ENCODE measurements at places on chromosomes 5 and 9.

- no peak overlapping the region for H3K27ac ChIP-seq
- DNase-seq, result no peak
- H3K4me3 ChIP-seq, result no peak overlapping the region
- H3K36me3 ChIP-seq, result no peaks in the 10 kb centered on the region
- no peaks in the 10 kb centered on the region for H3K27me3 ChIP-seq
These were observed 7.5 kb downstream of the EXD3 start for GRCh38 chr9:137415451-137415850.

DNA sequence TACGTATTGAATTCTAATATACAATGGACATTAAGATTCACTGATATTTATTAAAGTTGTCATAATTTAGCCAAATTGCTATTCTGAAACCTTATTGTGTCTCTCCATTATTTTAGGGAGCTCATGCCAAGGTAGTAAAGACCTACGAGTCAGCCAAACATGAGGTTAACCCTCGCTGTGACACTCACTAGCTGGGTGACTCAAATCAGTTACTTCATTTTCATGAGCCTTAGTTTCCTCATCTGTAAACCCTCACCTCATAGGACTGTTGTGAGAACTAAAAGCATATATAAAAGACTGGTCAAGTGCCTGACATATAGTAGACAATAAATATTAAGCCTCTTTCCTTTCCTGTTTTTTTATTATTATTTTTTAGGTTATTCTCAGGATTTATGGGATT, 44.0 kb upstream of the PCA3 start:
- H3K27ac ChIP-seq, result no peak overlapping the region
- H3K4me1 ChIP-seq, result peaks cover 3% of the 10 kb centered on the region
- H3K27me3 ChIP-seq, result no peaks in the 10 kb centered on the region

DNA sequence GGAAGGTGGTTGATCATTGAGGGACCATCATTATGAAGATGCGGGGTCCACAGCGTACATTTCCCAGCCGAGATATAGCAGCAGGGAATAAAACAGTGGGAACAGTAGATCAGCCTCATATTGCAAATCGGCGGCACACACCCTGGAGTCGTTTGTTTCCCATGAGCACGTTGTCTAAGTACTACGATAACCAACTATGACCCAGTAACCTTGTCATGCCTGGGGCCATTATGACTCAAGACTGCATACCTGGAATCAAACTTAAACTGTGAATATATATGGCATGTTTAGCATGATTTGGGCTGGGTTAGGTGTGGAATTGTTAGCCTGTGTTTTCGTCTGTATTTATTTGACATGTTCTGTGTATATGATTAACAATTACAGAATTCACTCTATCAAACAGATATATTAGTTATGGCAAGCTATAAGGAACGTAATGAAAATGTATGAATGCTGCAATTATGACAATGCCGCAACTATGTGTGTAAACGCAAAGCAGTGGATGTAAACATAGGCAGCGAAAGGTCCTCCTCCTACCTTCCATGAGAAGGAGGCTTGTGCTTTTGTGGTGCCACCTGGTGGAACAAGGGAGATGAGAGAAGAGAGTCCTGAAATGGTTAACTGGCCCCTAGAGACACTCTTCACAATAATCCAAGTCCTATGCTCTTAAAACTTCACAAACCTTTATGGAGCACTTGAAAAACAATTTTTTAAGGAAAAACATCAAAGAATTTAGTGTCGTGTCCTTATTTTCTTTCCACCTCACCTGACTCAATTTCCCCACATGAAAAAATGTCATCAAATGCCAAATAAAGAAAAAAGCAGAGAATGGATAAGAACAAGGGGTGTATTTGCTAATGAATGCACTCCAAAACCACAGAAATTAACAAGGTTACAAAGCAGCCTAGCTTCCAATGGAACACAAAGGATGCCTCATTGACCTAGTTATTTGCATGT, 47.1 kb downstream of the SEMA5A start:
- no peak overlapping the region for H3K27ac ChIP-seq
- no peaks in the 10 kb centered on the region for H3K36me3 ChIP-seq
- no peaks in the 10 kb centered on the region for H3K27me3 ChIP-seq

DNA sequence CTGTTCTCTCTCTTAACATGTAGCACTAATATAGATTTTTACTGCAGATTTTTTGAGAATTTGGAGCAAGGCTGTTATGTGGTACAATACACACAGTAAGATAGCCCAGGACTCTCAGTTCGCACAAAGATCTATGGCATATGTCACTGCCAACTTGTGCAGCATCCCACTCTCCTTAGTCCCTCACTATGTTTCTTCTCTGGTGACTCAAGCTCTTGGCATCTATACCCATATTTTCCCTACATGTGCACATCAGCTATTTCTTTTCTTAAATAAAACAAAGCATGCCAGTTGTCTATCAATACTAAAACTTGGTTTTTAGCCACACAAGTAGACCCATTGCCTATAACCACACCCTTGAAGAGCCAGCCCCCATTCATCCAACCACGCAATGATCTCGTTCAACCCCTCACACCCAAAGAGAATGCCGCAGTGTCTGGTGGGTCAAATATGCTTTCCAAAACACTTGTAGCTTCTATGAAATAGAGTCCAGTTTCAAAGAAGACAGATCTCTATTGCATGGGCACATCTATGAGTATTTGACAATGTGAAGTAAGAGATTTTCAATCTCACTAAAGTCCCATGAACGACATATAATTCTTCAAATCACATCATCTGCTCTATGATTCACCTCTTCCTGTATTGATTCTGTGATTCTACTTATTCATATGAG, 18.2 kb upstream of the IL7R start:
- H3K27me3 ChIP-seq, result no peaks in the 10 kb centered on the region
- no peak for DNase-seq
- H3K36me3 ChIP-seq, result no peaks in the 10 kb centered on the region
- no peaks in the 10 kb centered on the region for H3K4me1 ChIP-seq
- no peak overlapping the region for H3K27ac ChIP-seq

GRCh38 chr5:64384765-64385164, 121.0 kb upstream of the RGS7BP start:
- H3K27me3 ChIP-seq, result no peaks in the 10 kb centered on the region
- H3K4me3 ChIP-seq, result no peak overlapping the region
- peak; percentile 66 for DNase-seq
- no peaks in the 10 kb centered on the region for H3K4me1 ChIP-seq

DNA sequence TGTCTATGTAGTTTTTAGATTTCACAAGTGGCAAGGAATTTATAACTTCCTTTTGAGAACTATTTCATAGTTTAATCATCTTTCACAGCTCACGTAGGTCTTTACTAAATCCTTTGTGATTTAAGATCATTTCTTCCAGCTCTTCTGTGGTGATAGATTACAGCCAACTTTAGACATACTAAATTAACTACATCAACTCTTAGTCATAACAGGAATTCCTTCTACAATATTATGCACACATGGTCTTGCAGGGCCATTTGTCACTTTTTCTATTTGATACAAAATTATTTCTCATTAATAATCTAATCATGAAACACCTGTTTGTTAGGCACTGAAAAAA, 208.4 kb downstream of the PDE4D start:
- H3K36me3 ChIP-seq, result no peaks in the 10 kb centered on the region
- H3K27me3 ChIP-seq, result no peaks in the 10 kb centered on the region
- H3K4me1 ChIP-seq, result peaks cover 26% of the 10 kb centered on the region
- H3K4me3 ChIP-seq, result no peak overlapping the region
- no peak for DNase-seq
- H3K27ac ChIP-seq, result peak overlapping the region; percentile 81

GRCh38 chr5:134020188-134020587, 15.4 kb upstream of the VDAC1 start:
- H3K36me3 ChIP-seq, result no peaks in the 10 kb centered on the region
- no peaks in the 10 kb centered on the region for H3K4me1 ChIP-seq
- H3K27ac ChIP-seq, result no peak overlapping the region
- no peak overlapping the region for H3K4me3 ChIP-seq
- no peaks in the 10 kb centered on the region for H3K27me3 ChIP-seq

GRCh38 chr9:70347046-70347445, 67.4 kb downstream of the KLF9 start:
- H3K27ac ChIP-seq, result no peak overlapping the region
- H3K36me3 ChIP-seq, result peaks cover 4% of the 10 kb centered on the region
- DNase-seq, result no peak

DNA sequence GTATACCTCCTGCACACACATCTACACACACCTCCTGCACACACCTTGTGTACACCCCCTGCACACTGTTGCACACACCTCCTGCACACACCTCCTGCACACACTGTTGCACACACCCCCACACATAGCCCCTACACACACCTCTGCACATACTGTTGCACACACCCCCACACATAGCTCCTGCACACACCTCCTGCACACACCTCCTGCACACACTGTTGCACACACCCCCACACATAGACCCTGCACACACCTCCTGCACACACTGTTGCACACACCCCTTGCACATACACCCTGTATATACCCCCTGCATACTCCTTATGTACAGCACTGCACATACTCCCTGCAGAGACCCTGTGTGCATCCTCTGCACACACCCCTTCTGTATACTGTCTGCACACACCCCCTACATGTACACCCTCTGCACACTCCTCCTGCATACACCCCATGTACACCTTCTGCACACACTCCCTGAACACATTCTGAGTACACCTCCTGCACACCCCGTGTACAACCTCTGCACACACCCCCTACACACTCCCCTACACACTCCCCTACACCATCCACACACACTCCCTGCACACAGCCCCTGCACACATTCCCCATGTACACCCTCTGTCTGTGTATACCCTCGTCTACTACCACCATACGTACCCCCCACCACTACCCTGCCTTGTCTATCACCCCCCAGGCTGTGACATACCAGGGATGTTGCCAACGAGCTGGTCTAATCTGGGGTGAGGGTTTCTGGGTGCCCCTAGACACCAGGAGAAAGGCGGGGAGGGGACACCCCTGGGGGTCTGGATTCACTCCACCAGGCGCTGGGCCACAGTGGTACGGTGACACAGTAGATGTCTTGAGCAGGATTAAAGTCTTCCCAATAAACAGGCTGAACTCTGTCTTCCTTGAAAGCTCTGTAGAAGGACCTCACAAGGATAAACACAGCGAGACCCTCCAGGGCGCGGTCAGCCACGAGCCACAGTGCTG, 1.1 kb upstream of the CEP72 start:
- H3K4me1 ChIP-seq, result peaks cover 20% of the 10 kb centered on the region
- peak overlapping the region; percentile 93 for H3K4me3 ChIP-seq
- no peaks in the 10 kb centered on the region for H3K27me3 ChIP-seq
- H3K27ac ChIP-seq, result no peak overlapping the region
- no peak for DNase-seq

- no peaks in the 10 kb centered on the region for H3K36me3 ChIP-seq
- no peak overlapping the region for H3K27ac ChIP-seq
- H3K4me3 ChIP-seq, result no peak overlapping the region
- no peaks in the 10 kb centered on the region for H3K27me3 ChIP-seq
These were observed 305.8 kb upstream of the SMARCA2 start for GRCh38 chr9:1709347-1709746.

- peak overlapping the region; percentile 74 for H3K27ac ChIP-seq
- peaks cover 15% of the 10 kb centered on the region for H3K4me1 ChIP-seq
- no peaks in the 10 kb centered on the region for H3K36me3 ChIP-seq
- peak; percentile 22 for DNase-seq
- H3K4me3 ChIP-seq, result peak overlapping the region; percentile 83
- H3K27me3 ChIP-seq, result no peaks in the 10 kb centered on the region
These were observed 1.0 kb downstream of the NIPSNAP3A start for GRCh38 chr9:104748359-104749031.

- no peak for DNase-seq
- H3K27ac ChIP-seq, result no peak overlapping the region
- no peak overlapping the region for H3K4me3 ChIP-seq
- H3K27me3 ChIP-seq, result no peaks in the 10 kb centered on the region
- no peaks in the 10 kb centered on the region for H3K36me3 ChIP-seq
These were observed 67.0 kb downstream of the FRMD3 start for GRCh38 chr9:83471241-83471640.

- no peaks in the 10 kb centered on the region for H3K27me3 ChIP-seq
- no peak overlapping the region for H3K27ac ChIP-seq
- no peaks in the 10 kb centered on the region for H3K4me1 ChIP-seq
These were observed 234.7 kb downstream of the SLF1 start for GRCh38 chr5:94853120-94853519.

DNA sequence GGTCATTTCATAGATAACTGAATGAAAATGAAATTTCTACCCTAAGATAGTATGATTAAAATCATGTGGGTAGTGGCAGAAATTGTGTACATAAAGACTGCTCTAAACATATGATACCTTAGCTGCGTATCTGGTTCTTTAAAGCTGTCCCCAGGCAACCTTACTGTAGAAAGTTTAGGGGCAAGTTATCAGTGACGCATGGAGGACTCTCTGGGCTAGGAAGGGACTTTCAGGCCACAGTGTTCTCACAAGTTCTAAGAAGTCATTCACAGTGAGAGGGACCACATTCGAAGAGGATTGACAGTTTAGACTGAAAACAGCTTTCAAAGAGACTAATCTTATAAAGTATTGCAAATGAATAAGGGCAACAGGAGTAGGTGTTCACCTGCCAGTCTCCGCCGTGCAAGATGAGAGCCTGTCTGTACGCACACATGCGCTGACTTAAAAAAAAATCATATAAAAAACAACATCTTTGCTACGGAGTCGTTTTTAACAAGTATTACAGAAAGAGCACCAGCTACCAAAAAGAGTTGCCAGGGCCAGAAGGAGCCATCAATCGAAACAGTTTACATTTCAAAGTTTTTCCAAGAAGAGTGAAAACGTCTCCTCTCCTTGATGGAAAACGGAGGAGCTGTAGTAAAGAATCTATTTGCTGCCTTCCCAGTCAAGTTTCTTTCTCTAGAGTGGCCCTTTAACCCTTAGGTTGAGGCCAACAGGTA, 146.3 kb downstream of the CETN3 start:
- H3K4me1 ChIP-seq, result 0 out of 2 replicates have a peak, but pooled peaks cover 4% of the 10 kb centered on the region
- H3K27ac ChIP-seq, result no peak overlapping the region
- no peak for DNase-seq
- H3K27me3 ChIP-seq, result no peaks in the 10 kb centered on the region

- no peaks in the 10 kb centered on the region for H3K36me3 ChIP-seq
- no peak for DNase-seq
- H3K27ac ChIP-seq, result no peak overlapping the region
- H3K4me3 ChIP-seq, result no peak overlapping the region
These were observed 61.6 kb downstream of the SAXO1 start for GRCh38 chr9:18971404-18971803.

GRCh38 chr5:140145818-140146522, 20.2 kb downstream of the IGIP start:
- no peaks in the 10 kb centered on the region for H3K4me1 ChIP-seq
- peaks cover 4% of the 10 kb centered on the region for H3K27me3 ChIP-seq
- no peaks in the 10 kb centered on the region for H3K36me3 ChIP-seq
- H3K27ac ChIP-seq, result no peak overlapping the region
- DNase-seq, result peak; percentile 56

GRCh38 chr9:96612105-96612965, 7.3 kb downstream of the CDC14B start:
- no peak overlapping the region for H3K27ac ChIP-seq
- H3K4me1 ChIP-seq, result no peaks in the 10 kb centered on the region
- no peak for DNase-seq
- H3K4me3 ChIP-seq, result no peak overlapping the region

DNA sequence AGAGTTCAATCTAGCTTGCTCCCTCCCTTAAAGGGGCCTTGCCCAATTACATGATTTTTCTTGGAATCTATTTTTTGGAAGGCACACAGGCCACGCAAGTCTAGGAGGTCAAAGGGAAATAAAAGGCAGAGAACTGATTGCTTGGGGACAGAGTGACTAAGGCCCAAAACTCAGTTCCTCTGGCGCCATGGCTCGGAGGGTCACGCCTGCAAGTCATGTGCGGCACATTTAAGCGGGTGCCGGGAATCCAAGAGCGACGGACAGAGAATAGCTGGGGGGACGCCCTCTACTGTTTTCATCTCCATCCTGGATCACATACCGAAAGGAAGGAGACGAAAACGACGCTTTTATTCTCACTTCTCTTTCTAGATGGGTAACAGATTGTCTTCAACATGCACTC, 78.6 kb downstream of the FREM1 start:
- no peak for DNase-seq
- H3K4me1 ChIP-seq, result no peaks in the 10 kb centered on the region
- no peak overlapping the region for H3K27ac ChIP-seq
- H3K36me3 ChIP-seq, result no peaks in the 10 kb centered on the region
- no peak overlapping the region for H3K4me3 ChIP-seq
- no peaks in the 10 kb centered on the region for H3K27me3 ChIP-seq
